Mucosa of descending colon (tissue), 3 donors: ENCODE measurements at places on chromosomes 11 and 22. TPM values are rescaled to one million over a fixed set of nuclear protein-coding genes. Genes with fewer than 3 reads are reported as not detected.

DNA sequence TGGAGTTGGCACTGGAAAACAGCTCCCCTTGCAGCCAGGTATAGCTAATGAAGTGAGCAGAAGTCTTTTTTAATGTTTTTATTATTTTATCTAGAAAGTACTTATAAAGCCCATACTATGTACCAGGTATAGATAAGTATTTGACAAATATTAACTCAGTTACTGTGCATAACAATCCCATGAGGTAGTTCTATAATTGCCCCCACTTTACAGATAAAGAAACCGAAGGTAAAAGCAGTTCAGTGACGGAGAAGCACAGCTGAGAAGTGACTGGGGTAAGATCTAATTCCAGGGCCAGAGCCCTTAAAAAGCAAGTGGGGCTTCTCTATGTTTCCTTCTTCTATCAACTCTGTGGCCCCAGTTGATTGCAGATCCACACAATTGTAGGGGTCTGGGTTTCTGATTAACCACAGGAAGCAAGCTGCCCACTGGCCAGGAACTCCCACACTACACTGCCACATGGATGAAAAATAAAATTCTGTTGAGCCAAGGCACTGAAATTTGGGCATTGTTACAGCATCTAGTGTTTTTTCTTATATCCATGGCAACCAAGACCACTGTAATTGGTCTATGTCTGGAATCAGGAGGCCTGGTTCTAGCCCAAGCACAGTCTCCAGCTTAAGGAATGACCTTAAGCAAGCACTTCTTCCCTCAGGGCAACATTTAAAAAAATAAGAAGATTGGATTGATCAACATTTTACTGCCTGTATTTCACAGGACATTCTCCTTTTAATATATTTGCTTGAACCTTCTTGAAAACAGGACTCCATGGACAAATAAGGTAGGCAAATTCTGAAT is 55.3 kb upstream of the TEAD1 start:
- DNase-seq = no peak

GRCh38 chr22:43213051-43213450 is 26.1 kb upstream of the TTLL12 start:
- DNase-seq = peak; percentile 19

DNA sequence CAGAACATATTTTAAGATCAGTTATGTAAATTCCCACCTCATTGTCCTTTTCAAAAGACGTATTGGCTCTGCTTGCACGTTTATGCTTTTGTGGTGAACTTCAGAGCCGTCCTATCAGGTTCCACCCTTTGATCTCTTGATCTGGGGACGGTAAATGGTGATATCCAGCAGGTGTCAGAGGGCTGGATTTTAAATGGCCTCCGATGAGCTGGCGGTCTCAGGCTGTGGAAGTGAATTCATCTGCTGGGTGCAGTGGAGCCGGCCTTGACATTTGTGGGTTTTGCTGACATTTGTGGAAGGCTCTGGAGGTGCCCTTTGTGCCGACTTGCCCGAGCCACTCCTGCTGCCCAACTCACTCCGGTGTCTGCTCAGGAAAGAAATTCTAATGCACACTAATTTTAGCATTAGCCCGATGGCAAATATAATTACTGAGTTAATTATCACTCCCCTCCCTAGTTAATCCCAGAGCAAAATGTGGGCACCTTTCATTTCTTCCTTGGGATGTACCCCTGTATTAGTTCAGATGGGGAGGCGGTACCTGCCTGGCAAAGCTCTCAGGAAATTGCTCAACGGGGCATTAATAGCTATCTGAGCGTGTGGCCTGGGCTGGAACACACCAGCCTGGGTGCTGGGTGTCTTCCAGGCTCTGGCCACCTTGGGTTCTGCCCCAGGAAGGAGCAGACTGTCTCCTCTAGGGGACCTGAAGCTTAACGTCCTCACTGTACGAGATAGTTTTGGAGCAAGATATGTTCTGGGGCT is 9.1 kb downstream of the LRP5 start:
- DNase-seq = no peak

The DSCAML1 gene
- 5.5 TPM for total RNA-seq

The SCN3B gene
- total RNA-seq = 0.29 TPM

DNA sequence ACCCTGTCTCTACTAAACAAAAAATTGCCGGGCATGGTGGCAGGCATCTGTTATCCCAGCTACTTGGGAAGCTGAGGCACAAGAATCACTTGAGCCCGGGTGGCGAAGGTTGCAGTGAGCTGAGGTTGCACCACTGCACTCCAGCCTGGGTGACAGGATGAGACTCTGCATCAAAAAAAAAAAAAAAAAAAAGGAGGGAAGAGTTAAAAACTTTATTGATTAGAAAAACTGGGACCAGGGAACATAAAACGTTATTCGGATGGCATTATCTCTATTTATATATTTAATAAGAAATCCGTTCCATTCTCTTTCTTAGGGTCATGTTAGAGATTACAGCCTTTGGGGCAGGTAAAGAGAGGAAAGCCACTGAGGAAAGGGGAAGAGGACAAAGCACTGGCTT is 197.5 kb downstream of the BCR start:
- no peak for DNase-seq

- no peak for DNase-seq
Observed at GRCh38 chr11:35118906-35119305, 20.1 kb upstream of the CD44 start.

DNA sequence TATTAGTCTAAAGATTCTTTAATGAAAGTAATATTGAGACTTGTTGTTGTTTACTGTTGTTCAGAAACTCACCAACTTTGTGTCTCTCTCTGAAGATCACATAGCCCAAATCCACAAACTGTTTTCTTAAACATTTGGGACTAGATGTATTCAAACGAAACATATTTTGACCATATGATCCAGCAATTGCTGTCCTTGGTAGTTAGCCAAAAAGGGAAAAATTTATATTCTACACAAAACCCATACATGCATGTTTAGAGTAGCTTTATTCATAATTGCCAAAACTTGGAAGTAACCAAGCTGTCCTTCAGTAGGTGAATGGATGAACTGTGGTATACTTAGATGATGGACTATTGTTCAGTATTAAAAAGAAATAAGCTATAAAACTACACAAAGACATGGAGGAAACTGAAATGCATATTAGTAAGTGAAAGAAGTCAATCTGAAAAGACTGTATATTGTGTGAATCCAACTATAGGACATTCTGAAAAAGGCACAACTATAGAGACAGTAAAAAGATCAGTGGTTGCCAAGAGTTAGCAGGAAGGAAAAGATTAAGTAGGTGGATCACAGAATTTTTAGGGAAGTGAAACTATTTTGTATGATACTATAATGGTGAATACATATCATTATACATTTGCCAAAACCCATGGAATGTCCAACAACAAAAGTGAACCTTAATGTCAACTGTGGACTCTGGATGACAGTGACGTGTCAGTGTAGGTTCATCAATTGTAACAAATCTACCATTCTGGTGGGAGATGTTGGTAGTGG is 442.9 kb downstream of the INSC start:
- DNase-seq = no peak

- no peak for DNase-seq
Observed at GRCh38 chr11:95688015-95688414, 101.6 kb downstream of the FAM76B start.

GRCh38 chr11:111427471-111427912 is 48.4 kb upstream of the POU2AF1 start:
- DNase-seq = no peak

DNA sequence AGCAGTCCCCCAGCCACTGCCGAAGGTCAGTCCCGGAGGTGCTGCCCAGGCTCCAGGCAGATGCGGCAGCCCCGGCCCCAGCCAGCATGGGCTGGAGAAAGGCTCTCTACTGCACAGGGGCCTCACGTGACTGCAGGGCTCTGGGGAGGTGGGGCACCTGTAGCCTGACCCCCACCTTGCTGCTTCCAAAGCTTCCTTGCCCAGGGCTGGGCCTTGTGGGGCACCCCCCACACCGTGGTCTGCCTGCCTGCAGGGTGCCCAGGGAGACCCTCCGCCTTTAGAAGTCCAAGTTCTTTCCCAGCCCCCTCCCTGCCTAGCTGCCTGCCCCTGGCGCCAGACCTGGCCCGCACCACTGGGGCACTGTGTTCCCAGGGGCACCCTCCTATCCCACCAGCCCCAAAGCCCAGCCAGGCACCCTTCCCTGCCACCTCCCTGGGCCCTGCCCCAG is 28.4 kb upstream of the TXNRD2 start:
- DNase-seq = no peak

- no peak for DNase-seq
Observed at GRCh38 chr11:9681583-9682372, 17.9 kb downstream of the SWAP70 start.

- no peak for DNase-seq
Observed at GRCh38 chr11:35711924-35712323, 49.3 kb downstream of the TRIM44 start.

- peak; percentile 77 for DNase-seq
Observed at GRCh38 chr11:838441-839279, 3.7 kb downstream of the POLR2L start.

DNA sequence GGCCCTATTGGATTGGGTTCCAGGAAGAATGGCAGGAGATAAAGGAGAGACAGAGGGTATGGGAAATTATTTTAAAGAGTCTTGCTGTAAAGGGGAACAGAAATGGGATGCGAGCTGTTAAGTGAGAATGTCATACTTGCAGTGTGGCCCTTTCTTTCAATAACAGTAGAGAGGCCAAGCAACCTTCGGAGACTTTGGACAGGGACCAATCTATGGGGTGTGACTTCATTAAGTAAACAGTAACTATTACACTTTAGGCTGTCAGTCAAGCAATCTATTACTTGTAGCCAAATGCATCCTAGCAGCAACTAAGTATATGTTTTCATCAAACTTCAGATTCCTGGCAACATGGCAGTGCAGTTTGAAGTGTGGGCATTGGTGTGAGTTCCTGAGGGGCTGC is 376.2 kb upstream of the LARGE1 start:
- no peak for DNase-seq

The KLHL35 gene
- total RNA-seq = 1.7 TPM

The SCO2 gene
- 5.4 TPM for total RNA-seq

GRCh38 chr11:33919645-33920044 is 27.8 kb upstream of the LMO2 start:
- no peak for DNase-seq

DNA sequence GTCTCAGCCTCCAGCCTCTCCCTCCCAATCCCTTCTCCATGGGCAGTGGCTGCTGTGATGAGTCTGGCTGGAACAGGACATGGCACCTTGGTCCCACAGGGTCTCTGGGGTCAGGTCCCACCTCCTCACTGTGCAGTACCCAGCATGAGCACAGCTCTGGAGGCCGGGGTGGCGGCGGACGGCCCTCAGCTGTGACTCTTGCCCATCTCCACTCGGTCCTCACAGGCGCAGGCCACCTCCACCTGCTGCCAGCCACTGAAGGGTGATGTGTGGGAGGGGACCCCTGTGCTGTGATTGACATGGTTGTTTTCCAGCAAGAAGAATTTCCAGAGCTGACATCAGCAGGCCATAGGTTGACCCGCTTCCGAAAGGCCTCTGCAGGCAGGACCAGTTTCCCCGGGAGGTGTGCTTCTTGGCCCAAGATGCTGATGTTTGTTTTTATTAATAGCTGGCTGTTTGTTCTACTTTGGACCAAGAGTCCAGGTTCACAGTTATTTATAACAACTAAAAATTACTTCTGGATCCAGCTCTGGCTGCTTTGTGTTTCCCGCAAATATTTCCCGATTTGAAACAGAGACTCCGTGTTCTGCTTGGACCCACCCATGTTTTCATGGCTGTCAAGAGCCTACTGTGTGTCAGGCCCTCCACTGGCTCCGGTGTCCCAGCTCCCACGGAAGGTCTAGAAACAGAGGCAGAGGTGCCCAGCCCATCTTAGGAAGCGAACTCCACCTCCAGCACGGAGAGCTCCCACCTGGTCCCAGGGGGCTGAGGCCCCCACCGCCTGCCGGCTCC is 45.7 kb downstream of the SCUBE1 start:
- no peak for DNase-seq

The IGSF9B gene
- total RNA-seq = 5.2 TPM

DNA sequence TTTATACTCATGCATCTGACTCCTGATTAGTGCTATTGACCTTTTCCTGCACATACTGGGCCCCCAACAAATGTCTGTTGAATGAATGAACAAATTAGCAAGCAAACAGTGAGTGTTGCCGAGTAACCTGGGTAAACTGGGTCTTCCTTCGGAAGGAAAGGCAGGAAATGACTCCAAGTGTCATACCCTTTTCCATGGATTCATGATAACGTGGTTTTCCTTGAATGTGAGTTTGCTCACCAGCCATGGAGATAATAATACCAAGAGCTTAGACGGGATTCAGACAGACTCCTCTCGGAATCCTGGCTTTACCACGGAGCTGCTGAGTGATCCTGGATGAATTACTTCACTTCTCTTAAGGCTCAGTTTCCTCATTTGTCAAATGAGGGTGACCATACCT is 16.7 kb downstream of the TECTA start:
- no peak for DNase-seq
